Stimulated activated CD8-positive, alpha-beta memory T cell treated with anti-CD3 and anti-CD28 coated beads, Interleukin-15, amount 100 ng/mL, for 4 hours (primary cell): ENCODE measurements at places on chromosomes 5 and 9.
A peak's percentile ranks its signal among the peaks of the same experiment; 100 is the strongest.

- DNase-seq = no peak
Measured at GRCh38 chr5:53034832-53035231, 45.7 kb downstream of the ITGA2 start.

DNA sequence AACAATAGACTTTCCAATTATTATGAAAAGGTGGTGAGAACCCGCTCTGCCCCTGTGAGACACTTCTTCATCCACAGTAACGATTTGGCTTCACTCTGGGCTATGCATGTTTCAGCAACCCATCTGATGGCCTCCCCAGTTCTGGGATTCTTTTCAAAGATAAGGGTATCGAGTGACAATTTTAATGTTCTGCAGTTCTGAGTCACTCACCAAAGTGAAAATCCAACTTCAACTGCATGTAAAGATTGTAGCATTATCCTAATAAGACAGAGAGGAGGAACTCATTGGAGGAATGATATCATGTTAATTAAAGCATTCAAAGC lies 1078.3 kb upstream of the SEMA6A start:
- no peak for DNase-seq

- DNase-seq = no peak
Measured at GRCh38 chr5:40831346-40832210, 3.4 kb downstream of the RPL37 start.

GRCh38 chr5:114450437-114450836 lies 88.6 kb downstream of the KCNN2 start:
- DNase-seq = no peak

GRCh38 chr9:120755810-120756434 lies 37.3 kb downstream of the FBXW2 start:
- peak; percentile 40 for DNase-seq
